ENCODE measurements at places on chromosomes 12 and 14.

GRCh38 chr14:50064993-50065392, 51.4 kb downstream of the VCPKMT start:
- DNase-seq, result no peak

DNA sequence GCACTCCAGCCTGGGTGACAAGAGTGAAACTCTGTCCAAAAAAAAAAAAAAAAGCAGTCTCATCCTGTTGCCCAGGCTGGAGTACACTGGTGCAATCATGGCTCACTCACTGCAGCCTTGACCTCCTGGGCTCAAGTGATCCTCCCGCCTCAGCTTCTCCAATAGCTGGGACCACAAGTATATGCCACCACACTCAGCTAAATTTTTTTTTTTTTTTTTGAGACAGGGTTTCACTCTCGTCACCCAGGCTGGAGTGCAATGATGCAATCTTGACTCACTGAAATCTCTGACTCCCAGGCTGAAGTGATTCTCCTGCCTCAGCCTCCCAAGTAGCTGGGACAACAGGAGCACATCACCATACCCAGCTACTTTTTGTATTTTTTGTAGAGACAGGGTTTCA, 5.2 kb upstream of the CNPY2 start:
- no peak for DNase-seq

GRCh38 chr12:45883187-45883586, 107.2 kb downstream of the SCAF11 start:
- no peak for DNase-seq

GRCh38 chr14:103594265-103594664, 31.5 kb downstream of the COA8 start:
- DNase-seq, result no peak

DNA sequence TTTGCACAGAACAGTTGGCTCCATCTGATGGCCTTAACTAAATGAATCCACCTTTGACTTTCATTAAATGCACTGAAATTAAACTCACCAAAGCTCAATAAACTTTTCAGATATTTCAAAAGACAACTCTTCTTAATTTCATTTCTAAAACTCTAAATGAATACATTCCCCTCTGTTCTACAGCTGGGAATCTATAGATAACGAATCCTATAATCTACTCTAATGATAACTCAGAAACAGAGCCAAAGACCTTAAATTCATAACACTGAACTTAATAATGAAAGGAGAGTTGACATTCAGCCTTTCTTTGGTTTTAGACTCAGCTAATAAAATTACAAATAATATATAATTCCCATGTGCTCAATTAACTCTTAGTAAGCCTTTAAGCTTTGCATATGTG, 150.5 kb downstream of the KCNH5 start:
- no peak for DNase-seq

- DNase-seq, result no peak
Measured at GRCh38 chr12:20421421-20421820, 53.1 kb downstream of the PDE3A start.

- no peak for DNase-seq
Measured at GRCh38 chr14:37553935-37554550, 41.0 kb downstream of the FOXA1 start.

DNA sequence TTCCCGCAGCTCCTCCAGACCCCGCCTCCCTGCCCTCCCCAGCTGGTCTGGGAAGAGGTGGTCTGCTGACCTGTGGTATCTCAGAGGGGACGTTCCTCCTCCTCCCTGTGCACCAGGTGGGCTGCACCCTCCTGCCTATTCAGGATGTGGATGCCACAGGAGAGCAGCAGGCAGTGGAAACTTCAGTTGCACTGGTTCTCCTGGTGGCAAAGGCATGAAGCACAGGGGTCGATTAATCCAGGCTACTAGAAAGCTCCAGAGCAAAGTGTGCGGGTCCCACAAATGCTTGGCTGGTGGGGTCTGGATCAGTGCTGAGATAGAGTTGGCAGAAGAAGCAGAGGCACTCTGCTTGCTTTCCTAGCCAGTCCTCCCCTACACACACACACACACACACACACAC, 197.0 kb downstream of the SLC41A2 start:
- no peak for DNase-seq

GRCh38 chr12:77072833-77073495, 7.6 kb upstream of the E2F7 start:
- no peak for DNase-seq

GRCh38 chr12:2826721-2827515, 7.9 kb downstream of the NRIP2 start:
- no peak for DNase-seq

GRCh38 chr12:64806593-64807460, 17.6 kb upstream of the TBC1D30 start:
- DNase-seq, result no peak

DNA sequence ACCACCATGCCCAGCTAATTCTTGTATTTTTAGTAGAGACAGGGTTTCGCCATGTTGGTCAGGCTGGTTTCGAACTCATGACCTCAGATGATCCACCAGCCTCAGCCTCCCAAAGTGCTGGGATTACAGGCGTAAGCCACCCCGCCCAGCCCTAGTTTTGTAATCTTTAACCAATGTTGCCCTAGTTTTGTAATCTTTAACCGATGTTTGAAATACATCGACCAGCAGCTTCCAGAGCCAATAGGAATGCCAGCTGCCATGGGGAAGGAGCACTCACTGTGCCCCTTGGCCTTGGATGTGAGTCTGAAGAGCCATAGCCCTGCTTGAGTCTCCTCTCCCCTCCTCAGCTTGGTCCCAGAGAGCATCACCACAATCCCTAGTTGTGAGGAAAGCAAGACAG, 209.3 kb upstream of the RGS6 start:
- DNase-seq, result no peak

GRCh38 chr12:117261247-117261646, 71.0 kb upstream of the FBXO21 start:
- DNase-seq, result no peak

DNA sequence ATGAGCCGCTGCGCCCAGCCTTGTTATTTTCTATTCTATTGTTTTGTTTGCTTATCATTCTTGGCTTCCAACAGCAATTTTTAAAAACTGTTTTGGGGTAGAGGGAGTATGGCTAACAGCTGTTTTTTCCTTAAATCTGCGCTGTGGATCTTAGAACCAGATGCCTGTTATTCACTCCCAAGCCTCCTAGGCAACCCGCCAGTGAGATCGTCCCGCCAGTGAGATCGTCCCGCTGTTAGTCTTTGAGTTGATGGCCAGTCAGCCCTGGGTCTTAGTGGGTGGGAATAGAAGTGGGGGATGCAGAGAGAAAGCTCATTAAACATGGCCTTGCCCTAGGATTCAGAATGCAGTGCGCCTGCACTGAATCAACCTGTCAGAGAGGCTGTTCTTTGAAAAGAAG, 67.3 kb upstream of the BICD1 start:
- DNase-seq, result no peak

- DNase-seq, result no peak
Measured at GRCh38 chr12:26953447-26953846, 15.2 kb downstream of the FGFR1OP2 start.

- no peak for DNase-seq
Measured at GRCh38 chr14:65043893-65044595, 57.3 kb downstream of the FNTB start.

- DNase-seq, result no peak
Measured at GRCh38 chr14:36215217-36215598, 38.7 kb upstream of the PTCSC3 start.

DNA sequence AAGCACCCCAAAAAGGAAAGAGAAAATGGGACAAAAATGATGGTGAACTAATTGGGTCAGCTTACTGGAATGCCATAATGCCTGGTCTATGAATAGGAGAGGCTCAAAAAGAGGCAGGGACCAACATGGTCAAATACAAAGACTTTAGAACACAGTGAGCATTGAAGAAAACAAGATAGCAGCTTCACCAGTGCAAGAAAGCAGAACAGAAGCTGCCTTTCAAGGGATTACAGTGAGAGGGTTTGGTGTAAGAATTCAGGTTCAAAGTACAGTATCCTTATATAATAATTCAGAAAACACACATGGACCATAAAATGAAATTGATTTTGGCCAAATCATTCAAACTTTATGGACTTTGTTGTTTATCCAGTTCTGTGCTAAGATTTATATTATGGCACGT, 162.1 kb downstream of the NAV3 start:
- no peak for DNase-seq

GRCh38 chr14:105119408-105120025, 49.1 kb downstream of the JAG2 start:
- no peak for DNase-seq

GRCh38 chr14:65303899-65304222, 108.7 kb upstream of the FUT8 start:
- DNase-seq, result no peak

- no peak for DNase-seq
Measured at GRCh38 chr12:69052613-69053408, 119.8 kb upstream of the CPM start.

- no peak for DNase-seq
Measured at GRCh38 chr12:57834086-57834876, 12.2 kb downstream of the CTDSP2 start.

DNA sequence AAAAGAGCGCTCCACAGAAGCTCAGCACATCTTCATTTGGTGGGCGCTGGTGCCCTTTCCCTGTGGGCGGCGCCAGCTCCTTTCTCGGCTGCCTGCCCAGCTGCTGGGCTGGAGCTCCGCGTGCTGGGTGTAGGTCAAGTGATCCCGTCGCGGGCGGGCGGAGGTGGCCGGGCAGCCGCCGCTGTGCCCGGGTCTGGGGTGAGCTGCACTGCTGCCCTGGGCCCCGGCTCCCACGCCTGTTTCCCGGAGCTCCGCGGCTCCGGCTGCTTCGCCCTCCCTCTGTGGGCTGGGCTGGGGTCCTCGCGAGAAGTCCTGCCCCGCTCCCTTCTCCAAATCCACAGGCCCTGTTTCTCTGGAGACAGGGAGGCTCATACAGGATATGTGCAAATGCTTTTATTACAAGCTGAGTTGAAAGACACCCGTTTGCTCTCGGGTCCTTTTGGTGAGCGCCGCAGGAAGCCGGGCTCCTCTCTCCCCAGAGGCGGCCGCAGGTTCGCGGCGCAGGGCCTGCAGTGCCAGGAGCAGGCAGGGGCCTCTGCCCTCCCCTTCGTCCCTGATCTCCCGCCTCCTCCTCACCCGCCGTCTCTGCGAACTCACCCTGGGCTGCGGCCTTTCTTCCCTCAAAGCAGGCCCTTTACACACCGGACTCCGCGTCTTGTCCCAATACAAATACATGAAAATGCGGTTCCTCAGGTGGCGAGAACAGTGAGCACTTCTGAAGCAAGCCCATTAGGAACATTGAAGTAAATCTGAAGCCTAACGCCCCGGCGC, 67.8 kb upstream of the CAPRIN2 start:
- DNase-seq, result peak; percentile 35

DNA sequence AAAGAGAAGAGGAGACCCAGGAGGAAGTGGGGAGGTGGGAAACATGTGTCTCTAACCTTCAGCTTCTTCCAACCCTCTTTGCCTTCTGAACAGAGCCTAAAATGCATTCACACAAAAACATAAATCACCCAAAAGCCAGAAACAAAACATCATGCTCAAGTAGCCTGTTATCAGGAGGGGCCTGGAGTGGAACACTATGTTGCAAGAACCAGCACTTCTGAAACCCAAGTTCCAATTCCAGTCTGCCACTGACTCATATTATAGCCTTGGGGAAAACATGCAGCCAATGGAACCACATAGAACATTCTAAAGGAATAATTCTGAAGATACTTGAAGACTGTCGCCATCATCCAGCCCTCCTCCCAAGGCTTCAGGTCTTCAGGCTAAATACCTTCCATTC, 169.8 kb upstream of the PLXNC1 start:
- DNase-seq, result no peak

DNA sequence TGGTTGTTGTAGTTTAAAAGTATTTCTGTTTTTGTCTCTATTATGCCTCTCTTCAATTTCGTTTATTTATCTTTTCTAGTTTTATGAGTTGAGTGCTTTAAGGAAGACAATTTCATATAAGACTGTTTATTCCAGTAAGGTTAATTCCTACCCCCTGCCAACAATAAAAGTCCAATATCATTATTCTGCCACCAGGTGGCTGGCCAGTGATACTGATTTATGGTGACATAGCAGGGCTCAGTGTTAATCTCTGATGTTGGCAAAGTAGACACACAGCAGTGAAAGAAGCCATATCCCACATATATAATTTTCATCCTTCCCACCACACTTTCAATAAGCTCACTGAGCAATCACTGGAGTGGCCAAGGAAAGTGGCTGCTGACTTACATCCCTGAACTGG, 69.0 kb upstream of the BMP4 start:
- DNase-seq, result no peak

DNA sequence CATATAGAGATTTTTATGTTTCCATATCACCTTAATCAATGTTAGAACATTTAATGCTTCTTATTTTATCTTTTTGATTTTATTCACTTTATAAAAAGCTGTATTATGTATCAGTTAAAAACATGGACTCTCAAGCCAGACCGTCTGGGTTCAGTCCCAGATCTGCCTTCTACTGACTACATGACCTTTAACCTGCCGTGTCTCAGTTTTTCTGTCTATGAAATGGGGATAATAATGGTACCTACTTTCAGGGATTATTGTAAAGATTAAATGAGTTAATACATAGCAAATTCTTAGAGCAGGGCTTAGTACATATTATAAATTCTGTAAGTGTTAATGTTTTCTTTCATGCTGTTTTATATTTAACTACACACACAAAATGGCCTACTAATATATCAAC, 50.4 kb downstream of the STAB2 start:
- no peak for DNase-seq

DNA sequence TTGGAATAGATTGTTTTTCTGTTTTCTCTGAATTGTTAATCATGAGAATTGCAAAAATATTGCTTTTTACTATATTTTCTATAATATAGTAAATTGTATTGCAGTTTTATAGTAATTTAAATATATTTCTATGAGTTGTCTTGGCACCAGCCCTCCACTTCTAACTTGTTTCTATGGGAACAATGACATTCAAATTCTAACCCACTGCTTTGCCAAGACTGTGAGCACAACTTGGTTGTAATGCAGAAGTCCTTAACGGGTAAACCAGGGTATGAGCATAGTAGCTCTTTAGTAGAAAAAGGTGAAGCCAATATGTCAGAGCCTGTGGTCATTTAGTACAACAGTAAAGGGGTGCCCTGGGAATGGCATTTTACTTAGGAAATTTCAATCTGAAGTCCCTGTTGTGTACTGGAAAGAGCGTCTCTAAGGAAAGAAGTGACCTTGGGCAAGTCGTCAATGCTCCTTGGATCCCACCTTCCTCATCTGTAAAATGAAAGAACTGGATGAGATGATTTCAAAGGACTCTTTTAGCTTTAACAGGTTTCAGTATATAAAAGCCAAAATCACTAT, 283.3 kb downstream of the ATP23 start:
- DNase-seq, result no peak

All from NCI-H2029 (cell line).